ENCODE measurements at places on chromosomes 11 and 22.

GRCh38 chr11:31233425-31233824 lies 136.1 kb downstream of the DCDC1 start:
- no peak for DNase-seq

GRCh38 chr22:31646186-31647019 lies 15.6 kb downstream of the PISD start:
- no peak for DNase-seq

GRCh38 chr22:38315823-38316363 lies 1.3 kb downstream of the CSNK1E start:
- peak; percentile 32 for DNase-seq

- no peak for DNase-seq
Observed at GRCh38 chr22:25536589-25536988, 27.9 kb upstream of the GRK3 start.

DNA sequence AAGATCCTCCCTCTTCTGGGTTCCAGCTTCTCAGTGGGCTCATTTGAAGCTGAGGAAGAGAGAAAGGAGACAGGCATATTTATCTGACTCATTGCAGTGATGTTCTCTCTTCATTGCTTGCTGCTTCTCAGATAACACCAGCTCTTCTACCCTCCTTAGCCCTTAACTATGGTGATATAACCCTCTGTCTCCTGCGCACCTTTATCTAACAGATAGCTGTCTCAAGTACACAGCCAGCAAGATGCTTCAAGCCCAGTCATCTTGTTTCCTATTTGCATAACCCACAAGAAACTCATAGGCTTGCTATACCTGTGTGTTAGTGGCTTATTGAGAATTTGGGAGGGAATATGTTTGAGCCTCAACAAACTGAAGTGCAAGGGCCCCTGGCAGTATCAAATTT lies 12.6 kb downstream of the PRSS23 start:
- no peak for DNase-seq

- no peak for DNase-seq
Observed at GRCh38 chr11:117292616-117293015, 1.5 kb downstream of the BACE1-AS start.

DNA sequence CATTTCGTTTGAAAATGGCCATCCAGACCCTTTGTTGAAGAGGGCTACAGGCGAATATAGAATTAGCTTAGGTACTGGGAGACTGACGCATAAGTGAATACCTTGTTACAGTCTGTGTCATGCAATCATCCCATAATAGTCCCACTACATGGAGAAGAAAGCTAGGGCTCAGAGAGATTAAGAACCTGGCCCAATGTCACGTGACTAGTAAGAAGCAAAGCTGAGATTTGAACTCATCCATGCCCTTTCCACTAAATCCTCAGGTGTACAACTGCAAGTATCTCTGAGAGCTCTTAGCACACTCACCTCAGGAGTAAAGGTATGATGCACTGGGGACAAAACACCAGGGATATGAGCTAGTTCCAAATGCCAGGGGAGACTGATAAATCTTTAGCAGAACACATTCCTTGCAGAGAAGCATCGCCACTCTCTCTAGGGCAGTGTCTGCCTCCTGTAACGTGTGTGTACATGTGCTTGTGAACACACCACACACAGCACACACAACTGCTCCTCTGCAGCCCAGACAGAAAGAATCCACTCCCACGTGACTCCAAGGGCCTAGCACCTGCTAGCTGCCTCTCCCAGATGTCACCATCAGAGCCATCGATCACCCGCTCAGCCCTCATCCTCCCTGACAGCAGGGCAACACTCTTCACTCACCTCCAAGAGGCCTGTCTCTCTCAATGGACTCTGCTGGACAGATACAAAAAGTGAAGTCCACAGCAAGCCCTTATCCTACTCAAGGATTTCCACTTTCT lies 402.8 kb downstream of the NXPE2 start:
- no peak for DNase-seq

GRCh38 chr22:22692707-22693530 lies 48.5 kb downstream of the GGTLC2 start:
- peak; percentile 56 for DNase-seq

GRCh38 chr11:24521601-24522000 lies 24.7 kb downstream of the LUZP2 start:
- DNase-seq, result no peak

DNA sequence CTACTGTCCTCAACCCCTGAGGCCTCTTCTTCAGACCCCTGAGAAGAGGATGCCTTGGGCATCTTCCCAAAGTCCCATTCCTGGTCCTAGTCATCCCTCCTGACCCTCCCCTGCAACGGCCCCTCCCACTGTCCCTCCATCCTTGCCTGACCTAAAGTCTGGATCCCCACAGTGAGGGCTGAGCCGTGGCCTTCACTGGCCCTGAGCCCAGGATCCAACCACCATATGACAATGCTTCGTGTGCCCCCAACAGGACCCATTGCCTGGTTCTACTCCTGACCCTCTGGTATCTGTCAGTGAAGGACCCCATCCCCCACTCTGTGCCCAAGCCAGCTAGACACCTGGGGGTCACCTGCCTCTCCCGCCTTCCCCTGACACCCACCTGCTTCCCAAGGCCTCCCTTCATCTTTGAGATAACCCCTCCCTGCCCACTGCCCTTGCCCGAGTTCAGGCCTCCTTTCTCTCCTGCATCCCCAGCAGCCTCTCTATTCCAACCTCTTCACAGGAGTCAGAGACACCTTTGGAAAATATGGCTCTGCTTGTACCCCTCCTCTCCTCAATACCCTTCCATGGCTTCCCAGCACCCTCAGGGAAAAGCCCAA lies 48.0 kb downstream of the LRRC32 start:
- no peak for DNase-seq

GRCh38 chr11:6300325-6300724 lies 20.0 kb downstream of the CAVIN3 start:
- no peak for DNase-seq

DNA sequence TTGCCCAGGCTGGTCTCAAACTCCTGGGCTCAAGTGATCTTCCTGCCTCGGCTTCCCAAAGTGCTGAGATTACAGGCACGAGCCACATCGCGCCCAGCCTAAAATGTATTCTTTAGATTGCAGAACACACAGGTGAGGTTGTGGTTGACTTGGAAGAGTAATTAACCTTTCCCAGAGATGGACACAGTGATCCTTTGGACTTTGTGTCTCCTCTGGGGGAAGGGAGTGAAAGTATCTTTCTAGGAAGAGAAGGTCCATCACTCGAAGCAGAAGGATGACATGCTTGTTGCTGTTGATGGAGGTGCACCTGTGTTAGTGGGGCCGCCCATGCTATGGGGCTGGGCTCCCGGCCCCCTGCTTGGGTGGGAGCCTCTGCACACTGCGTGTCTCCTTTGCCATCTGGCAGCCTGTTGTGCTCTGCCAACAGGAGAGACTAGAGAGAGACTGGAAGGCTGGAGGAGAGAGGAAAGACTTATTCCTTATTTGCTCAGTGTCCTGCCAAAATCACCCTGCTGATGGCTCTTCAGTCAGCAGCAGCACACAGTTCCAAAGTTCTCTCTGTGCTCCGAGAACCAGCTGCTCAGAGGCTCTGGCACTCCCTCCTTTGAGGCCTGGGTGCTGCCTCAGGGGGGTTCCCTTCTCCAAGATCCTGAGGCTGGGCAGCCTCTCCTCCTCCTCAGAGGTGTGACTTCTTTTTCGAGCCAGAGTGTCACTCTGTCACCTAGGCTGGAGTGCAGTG lies 33.1 kb upstream of the CYB5R3 start:
- no peak for DNase-seq

DNA sequence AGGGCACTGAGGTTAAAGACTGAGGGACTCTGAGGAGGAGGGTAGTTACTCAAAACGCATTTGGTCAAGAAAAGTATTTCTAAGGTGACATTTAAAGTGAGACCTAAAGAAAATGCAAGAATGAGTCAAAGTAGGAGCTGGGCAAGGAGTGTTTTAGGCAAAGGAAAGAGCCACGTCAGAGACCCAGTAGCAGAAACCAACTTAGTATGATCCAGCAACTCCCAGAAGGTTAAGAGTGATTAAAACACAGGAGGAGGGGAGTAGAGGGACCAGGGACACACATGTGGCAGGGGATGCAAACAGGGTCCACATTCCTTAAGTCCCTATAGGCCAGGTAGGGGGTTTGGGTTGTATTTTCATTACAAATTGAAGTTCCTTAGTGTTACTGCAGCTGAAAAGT lies 24.3 kb upstream of the CCDC34 start:
- DNase-seq, result no peak

DNA sequence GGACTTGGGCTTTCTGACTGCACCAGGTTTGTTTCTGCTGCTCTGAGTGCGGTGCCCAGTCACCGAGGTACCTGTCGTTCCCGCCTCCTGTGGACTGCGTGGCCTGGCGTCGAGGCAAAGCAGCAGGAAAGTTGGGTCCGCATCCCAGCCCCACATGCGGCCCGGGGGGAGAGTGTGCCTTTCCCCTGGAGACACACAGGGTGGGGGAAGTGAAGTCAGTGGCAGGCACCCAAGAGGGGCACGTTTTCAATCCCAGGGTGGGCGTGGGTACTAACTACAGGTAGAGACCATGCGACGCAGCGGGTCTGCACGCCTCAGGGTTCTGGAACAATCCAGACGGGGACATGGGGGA lies 25.3 kb upstream of the GRAMD4 start:
- no peak for DNase-seq

- no peak for DNase-seq
Observed at GRCh38 chr22:39522567-39523300, 2.4 kb downstream of the ATF4 start.

- no peak for DNase-seq
Observed at GRCh38 chr22:31122532-31123291, at the start of gene INPP5J. Gene INPP5J (plus strand): TSS chr22:31122966. CDS start chr22:31123015, 49 bp downstream.

- DNase-seq, result no peak
Observed at GRCh38 chr11:120363436-120363835, 27.2 kb downstream of the ARHGEF12 start.

GRCh38 chr11:2305140-2305778 lies 3.4 kb downstream of the TSPAN32 start:
- DNase-seq, result peak; percentile 92

GRCh38 chr11:30244265-30244664 lies 13.5 kb downstream of the FSHB start:
- no peak for DNase-seq

DNA sequence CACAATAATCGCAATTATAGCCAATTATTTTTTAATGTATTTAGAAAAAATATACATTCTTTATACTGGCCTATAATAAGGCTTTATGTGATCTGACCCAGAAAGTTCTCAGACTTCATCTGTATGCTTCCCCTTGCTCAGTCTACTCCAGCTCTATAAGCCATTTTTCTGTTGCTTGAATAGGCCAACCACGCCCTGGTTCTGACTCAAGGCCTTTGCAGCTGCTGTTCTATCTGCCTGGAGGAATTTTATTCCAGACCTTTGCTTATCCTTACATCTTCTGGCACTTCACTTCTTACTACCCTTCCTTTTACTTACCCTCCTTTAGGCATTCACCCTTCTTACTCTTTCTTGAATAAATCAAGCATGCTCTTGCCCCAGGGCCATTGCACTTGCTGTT lies 54.9 kb upstream of the PDE3B start:
- DNase-seq, result no peak

- DNase-seq, result no peak
Observed at GRCh38 chr11:117495357-117495756, 167.7 kb downstream of the CEP164 start.

DNA sequence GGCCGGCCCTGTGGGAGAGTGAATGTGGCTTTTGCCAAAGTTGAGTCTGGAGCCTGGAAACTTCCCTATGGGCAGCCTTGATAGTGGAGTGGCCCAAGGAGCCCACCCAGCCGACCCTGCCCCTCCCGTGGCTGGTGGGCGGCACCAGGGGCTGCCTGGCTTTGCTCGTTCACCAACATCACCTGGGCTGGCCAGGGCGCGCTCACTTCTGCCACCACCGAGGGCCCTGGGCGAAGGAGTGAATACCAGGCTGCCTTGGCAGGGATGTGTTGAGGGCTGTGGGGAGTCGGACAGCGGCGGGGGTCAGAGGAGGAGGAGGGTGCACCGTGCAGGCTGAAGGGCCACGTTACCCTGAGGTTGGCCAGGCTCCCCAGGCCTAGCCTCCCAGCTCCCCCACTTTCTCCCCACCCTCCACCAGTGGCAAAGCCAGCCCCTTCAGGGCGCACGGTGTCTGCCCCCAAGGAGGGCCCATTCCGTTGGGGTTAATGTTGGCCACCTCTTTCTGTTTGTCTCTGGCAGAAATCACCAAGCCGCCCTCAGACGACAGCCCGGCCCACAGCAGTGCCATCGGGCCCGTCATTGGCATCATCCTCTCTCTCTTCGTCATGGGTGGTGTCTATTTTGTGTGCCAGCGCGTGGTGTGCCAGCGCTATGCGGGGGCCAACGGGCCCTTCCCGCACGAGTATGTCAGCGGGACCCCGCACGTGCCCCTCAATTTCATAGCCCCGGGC lies 22.5 kb upstream of the PPP6R3 start:
- no peak for DNase-seq

GRCh38 chr11:1622086-1622485 lies at the start of gene KRTAP5-4:
Gene KRTAP5-4 (minus strand): TSS chr11:1622138. CDS start chr11:1622093, 45 bp downstream.
- DNase-seq, result no peak

DNA sequence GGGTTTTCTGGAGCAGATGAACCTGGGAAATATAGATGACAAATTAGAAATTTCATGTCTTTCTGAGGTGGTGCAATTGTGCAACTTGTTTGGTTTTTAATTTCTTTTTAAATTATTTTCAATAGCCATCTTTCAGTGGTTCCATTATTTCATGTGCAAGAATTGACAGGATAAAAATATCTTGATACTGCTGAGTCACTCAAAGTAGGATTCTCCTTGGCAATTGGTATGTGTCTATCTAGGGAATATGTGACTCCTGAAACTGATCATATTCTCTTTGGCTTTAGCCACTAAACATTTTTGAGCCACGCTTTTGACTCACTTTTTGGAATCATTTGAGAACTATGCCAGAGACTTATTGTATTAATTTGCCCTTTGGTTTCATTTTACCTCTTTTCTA lies 331.5 kb downstream of the KCNA4 start:
- no peak for DNase-seq

DNA sequence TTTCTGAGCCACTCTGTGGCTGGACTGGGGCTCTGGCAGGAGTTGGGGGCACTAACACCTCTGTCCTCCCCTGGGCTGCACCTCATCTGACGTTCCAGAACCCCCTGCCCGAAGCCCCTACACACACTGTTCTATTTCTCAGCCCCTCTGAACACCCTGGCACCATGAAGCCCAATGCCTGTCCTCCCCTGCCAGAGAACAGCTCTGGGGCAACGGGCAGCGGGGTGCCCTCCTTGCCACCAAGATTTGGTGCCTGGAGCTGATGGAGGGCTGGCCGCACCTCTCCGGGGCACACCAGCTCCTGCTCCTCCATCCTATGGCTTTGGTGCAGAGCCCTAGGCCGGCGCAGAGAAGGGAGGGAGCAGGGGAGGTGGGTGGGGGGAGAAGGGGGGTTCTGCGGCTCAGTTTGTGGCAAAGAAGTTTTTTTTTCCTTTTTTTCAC lies 16.3 kb downstream of the DUSP8 start:
- no peak for DNase-seq

- no peak for DNase-seq
Observed at GRCh38 chr22:44449061-44449682, 48.9 kb downstream of the RTL6 start.

- no peak for DNase-seq
Observed at GRCh38 chr11:71568704-71569349, 3.5 kb downstream of the KRTAP5-10 start.

DNA sequence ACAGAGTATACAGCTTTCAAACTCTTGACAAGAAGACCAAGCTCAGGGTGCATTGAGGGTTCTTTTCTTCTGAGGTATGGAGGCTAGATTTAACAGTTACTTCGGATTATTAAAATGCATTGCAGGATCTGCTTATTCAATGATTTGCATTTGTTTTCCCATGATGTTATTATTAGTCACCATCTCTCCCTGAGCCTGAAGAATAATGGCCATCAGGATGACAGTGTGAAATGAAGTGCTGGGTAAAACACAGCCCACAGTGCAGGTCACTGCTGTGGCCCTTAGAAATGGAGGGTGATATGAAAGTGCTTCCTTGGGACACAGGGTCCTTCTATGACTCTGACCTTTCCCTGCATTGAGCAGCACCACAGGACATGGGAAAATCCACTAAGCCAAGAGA lies 40.0 kb downstream of the TECTA start:
- DNase-seq, result no peak

Data from memory B cell (primary cell).